Mesenchymal stem cell (in vitro differentiated cells and primary cell): ENCODE measurements at places on chromosomes 3 and 15.

DNA sequence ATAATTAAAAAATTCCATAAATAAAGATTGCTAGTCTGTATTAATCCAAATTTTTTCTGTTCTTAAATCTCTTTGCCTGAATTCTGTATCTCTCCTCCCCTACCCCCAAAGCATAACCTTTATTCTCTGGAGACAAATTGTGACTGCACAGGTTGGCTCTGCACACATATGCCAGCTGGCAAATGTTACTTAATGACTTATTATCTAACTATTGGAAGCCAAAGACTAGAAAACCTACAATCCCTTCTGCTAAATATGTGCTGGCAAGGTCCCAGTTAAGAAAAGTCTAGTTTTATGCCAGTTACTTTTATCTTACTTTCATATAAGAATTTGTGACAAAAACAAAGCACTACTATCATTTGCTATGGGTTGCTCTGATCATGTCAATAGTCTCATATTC is 569.3 kb downstream of the MECOM start:
- DNase-seq, result no peak

DNA sequence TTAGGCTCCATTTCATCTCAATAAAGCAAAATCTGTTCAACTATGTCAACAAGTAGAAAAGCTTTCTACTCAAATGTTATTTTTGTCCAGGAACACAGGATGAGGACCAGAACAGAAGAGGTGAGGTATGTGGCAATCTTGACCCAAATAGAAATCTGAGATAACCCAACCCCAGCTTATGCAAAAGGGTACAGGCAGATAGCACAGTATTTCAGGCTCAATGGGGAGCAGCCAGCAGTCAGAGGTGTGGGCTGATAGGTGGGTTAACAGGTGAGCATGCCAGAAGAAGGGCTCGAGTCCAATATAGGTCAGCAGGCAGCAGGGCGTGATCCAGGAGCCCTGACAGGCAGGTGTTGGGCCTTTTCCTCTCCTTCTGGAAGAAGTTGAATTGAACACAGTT is 281.2 kb upstream of the NR2F2 start:
- DNase-seq, result no peak

- no peak for DNase-seq
Measured at GRCh38 chr3:136067211-136067610, 101.7 kb downstream of the PPP2R3A start.

GRCh38 chr15:81068516-81068915 is 65.6 kb upstream of the CFAP161 start:
- DNase-seq, result no peak

DNA sequence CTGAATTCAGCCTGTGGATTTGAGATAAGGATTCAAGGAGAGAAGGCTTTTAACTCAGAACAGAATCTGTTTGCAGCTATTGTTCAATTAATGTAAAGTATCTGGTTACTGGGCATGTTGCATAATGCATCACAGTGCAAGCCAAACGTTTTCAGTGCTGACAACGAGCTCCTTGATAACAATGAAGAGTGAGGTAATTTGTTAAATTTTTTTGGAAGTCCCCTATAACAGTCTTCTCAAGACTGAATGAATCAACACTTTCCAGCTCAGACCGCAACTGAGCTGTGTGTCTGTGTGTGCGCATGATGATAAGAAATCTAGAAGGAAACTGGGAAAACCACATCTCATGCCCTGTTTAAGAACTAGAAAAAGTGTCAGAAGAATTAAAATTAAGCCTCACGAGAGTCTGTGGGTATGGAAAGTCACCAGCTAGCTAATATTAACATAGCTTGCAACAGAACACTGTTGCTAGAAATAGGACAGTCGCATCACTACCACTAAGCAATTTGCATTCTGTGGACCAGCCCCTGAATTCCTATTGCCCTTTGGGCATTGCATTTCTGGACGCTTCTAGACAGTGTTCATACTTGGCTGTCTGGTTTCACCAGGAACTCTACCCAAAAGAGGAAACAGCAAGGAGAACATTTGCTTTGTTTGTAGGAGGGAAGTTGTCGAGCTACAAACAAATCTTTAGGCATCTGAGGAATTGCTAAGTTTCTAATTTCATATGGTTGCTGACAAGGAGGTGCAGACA is 43.7 kb upstream of the ATP2C1 start:
- DNase-seq, result peak; percentile 19

GRCh38 chr3:100836661-100837060 is 127.4 kb downstream of the TFG start:
- DNase-seq, result no peak

DNA sequence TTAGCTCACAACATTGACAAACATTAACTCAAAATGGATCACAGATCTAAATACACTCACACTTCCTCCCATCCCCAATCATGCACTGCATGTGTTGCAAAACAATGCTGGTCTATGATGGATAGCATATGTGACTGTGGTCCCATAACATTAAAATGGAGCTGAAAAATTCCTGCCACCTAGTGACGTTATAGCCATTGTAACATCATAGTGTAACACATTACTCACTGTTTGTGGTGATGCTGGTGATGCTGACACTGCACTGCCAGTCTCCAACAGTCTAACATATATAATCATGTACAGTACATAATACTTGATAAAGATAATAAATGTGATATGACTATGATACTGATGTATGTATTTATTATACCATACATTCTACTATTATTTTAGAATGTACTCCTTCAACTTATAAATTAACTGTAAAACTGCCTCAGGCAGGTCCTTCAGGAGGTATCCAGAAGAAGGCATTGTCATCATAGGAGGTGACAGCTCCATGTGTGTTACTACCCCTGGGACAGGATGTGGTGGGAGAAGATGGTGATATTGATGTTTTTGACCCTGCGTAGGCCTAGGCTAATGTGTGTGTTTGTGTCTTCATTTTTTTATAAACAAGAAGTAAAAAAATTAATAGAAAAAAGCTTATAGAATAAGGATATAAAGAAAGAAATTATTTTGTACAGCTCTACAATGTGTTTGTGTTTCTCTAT is 41.3 kb downstream of the TXNRD3 start:
- no peak for DNase-seq

DNA sequence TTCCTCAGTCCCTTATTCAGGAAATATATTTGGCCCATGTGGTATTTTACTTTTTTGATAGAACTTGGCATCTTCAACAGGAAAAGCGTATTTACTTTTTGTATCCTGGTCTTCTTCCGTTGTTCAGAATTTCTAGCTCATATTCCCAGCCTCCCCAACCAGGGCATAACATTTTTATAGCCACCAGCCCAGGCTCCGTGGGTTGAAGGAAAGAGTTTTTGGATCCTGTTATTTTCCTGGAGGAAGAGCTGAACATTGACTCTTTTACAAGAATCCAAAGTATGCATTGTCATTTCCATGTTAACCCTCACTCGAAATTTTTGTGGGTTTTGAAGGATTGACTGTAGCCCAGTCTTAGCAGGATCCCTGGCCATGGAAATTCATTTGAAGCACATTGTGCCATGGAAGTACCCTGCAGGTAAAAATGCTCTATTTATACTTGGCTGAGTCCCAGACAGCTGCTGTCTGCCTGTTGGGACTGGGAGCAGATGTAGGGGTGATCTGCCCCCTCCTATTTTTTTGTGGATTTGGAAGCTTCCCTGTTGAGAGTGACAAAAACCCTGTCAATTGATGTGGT is 98.8 kb downstream of the AKAP13 start:
- DNase-seq, result peak; percentile 65

DNA sequence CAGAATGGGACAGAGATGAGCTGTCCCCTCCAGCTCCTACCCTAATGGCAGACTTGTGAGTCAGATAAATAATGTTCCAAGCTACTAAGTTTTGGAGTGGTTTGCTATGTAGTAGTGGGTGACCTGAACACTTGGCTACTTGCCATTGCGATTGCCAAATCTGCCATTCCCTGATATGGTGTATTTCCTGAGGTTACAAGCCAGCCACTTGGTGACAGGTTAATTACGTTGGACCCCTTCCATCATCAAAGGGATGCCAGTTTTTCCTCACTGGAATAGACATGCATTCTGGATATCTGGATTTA is 33.6 kb downstream of the MORF4L1 start:
- peak; percentile 89 for DNase-seq

GRCh38 chr3:126340596-126340942 is 16.6 kb downstream of the KLF15 start:
- DNase-seq, result no peak

- no peak for DNase-seq
Measured at GRCh38 chr3:13542142-13542541, 6.8 kb upstream of the FBLN2 start.

GRCh38 chr15:63038926-63039673 is 3.4 kb upstream of the TPM1 start:
- peak; percentile 51 for DNase-seq
